ENCODE measurements at places on chromosomes 4 and X.
A peak's percentile ranks its signal among the peaks of the same experiment; 100 is the strongest.

- no peak for DNase-seq
Observed at GRCh38 chrX:49725923-49726904, 30.4 kb upstream of the PAGE1 start.

DNA sequence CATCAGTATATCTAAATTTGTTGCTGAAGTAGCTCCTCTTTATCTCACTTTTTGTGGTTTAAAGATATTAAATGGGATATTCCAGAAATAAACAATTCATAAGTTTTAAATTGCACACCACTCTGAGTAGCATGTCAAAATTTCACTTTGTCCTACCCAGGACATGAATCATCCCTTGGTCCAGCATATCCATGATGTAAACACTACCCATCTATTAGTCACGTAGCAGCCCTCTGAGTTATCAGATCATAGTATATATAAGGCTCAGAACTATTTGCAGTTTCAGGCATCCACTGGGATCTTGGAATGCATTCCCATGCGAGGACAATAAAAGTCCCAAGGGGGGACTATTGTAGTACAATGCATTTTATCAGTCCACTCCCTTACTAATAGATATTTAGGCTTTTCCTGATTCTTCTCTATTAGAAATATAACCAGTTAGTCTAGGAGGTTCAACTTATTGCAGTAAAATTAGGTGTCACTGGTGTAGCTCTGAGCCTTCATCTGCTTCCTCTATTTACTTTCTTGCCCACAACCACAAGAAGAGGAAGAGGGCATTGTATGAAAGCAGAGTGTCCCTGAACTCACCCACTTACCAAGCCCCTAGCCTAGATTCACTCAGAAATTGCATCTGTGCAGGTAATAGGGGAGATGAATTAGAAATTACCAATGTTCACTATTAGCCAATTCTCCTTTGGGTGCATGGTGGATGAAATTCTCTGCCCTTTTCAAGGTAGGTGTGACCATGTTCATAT, 409.8 kb upstream of the GALNT7 start:
- DNase-seq = no peak

GRCh38 chr4:135192751-135193535, 991.4 kb upstream of the PABPC4L start:
- DNase-seq = no peak

- DNase-seq = no peak
Observed at GRCh38 chr4:53644607-53645006, 53.3 kb upstream of the LNX1 start.

DNA sequence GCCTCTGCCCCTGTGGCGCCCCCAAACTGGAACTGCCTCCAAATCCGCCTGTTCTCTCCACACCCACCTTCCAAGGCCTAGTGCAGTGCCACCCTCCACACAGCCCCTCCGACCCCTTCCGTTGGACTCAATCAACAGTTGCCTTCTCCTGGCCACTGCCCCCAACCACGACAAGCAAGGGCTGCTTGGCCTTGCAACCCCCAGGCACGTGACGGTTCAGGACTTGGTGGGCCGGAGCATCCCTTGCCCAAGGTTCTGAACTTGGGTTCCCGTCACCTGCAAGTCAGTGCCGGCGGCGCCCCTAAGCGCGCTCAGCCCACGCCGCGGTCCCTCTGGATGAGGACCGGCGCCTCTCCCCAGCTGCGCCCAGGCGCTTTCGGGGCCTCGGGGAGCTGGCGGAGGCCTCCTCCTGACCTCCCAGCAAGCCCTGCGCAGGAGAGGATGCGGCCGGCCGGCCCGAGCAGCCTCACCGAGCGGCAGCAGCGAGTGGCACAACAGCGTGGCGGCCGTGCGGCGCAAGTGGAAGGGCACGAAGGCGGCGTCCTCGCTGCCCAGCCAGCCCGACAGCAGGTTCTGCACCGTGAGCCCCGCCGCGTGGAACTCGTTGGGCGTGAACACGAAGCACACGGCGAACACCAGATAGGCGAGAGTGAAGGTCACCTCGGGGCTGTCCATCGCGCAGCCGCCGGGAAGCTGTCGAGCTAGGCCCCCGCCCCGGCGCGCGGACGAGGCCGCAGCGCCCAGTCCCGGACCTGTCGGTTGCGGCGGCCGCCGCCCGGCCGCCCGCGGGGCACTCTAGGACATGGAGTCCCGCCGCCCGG, 750 bp downstream of the TMEM129 start:
- peak; percentile 85 for DNase-seq

DNA sequence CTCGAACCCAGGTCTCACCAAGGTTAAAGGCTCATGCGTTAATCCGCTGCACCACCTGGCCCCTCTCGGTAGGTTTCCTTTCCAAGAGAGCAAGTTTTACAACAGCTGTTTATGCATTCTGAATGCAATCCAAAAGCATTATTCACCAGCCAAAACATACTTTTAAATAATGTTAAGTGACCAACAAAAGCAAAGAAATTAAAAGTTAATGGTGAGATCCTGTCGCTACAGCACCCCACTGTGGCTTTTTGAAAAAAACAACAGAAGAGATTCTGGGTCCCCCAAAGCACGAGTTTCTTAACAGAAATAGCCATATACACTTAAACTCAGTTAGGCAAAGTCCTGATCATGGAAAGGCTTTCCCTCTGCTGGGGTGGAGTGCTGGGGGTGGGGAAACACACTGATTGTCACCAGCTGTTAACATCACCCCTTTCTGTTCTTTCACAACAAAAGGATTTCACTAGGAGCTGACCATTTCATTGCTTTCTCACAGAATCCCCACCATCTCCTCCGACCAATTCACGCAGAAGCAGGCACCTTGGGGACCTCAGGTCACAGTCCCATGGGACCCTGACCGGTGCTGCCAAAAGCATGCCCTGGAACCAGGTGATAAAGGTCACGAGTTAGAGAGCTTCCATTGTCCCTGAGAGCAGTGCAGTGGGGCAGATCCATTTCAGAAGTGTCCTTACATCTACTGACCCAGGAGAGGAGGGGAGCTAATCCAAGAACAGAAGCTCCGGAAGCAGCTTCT, 51.2 kb downstream of the ZNF827 start:
- DNase-seq = no peak

- DNase-seq = no peak
Observed at GRCh38 chrX:117038918-117039440, 576.2 kb upstream of the CT83 start.

GRCh38 chr4:81447566-81448229, 24.0 kb downstream of the RASGEF1B start:
- DNase-seq = no peak

GRCh38 chrX:78329486-78329885, 2.1 kb upstream of the CYSLTR1 start:
- DNase-seq = peak; percentile 63

DNA sequence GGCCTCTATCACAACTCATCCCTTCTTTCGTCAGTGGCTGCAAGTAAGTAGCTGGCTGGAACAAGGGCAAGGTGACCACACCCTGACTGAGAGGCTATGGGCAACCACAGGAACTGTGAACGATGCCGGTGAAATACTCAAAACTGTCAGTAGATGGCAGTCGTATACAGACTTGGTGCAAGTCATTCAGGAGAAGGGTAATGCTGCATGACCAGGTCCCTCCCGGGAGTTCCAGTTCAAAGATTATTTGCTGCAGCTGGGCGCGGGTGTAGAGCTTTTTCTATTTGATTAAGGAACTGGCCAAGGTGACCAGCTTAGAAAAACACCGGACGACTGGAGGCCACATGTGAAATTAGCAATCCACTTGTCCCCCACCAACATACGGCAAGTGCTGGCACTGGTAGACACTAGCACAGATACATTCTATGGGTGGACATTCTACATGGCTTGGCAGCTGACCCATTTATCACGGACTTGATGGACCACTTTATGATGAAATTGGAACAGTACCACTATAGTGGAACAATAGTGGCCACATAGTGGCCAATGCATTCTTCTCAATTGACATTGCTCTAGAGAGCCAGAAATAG, 726.6 kb downstream of the TRAM1L1 start:
- peak; percentile 87 for DNase-seq

DNA sequence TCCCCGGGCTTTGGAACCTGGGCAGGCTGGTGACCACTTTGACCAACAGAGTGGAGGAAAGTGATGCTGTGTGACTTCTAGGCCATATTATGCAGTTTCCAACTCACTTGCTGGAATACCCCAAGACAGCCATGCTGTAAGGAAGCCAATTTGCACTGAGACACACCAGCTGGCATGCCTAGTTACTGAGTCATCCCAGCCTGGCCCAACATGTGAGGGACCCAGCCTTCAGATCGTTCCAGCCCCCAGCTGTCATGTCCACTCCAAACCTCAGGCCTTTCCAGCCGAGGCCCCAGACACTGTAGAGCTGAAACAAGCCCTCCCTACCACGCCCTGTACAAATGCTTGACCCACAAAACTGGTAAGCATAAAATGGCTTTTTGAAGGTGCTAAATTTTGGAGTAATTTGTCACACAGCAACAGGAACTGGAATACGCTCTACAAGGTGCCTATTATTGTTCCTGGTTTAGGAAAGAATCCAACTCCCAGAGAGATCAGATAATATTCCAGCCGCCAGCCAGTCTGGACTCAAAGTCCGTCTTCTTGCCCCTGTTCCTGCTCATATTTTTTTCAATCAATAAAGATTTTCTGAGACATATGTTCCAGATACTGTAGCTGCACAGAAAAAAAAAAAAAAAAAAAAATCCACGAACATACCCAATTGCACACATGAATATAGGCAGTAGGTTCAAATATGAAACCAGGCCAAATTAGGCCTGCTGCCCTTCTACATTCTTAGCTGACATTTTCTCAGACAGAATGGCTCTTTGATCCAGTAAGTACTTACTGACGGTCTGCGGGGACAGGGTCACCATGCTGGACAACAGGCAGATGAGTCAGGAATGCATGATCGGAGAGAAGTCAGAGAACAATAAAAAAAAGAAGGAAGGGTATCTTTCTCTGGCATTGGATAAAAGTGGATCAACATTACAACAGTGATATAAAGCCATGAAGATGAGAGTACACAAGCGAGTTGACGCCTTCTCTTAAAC, 35.1 kb downstream of the SH3KBP1 start:
- DNase-seq = no peak

- DNase-seq = no peak
Observed at GRCh38 chr4:69640289-69640688, 847 bp upstream of the UGT2A2 start.

GRCh38 chr4:2354760-2355159, 63.7 kb downstream of the ZFYVE28 start:
- no peak for DNase-seq

DNA sequence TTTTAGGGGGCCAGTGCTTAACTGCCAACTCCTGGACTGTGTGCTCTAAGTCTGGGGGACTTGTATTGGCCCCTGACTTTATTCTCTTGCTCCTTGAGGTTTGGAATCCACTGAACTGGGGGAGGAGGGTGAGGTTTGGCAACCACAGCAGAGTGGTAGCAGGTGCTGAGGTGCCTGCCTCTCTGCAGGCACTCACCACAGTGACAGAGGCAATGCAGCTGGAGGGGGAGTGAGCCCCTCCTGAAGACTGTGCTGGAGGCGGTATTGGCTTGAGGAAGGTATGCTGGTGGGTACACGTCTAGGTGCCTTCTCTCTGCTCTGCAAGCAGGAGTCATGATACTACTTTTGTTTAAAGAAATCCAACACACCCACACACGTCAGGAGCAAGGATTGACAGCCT, 24.6 kb downstream of the CFAP299 start:
- no peak for DNase-seq

DNA sequence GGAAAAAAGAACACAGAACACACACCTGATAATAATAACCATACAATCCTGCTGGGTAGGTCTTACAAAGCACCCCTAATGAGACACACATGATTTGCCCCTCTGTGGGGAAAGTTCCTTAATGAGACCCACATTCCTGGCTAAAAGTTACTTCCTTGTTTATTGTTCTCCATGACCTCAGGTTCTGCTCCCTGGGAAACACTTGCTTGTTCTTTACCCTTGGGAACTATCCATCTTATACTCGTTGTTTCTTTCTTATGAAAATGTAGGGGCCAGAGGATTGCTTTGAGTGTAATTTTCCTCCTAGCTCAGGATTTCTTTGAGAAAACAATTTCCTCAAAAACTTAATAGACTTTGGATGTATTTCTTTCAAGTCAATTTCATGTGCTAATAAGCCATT, 52.1 kb upstream of the PCDH10 start:
- no peak for DNase-seq

DNA sequence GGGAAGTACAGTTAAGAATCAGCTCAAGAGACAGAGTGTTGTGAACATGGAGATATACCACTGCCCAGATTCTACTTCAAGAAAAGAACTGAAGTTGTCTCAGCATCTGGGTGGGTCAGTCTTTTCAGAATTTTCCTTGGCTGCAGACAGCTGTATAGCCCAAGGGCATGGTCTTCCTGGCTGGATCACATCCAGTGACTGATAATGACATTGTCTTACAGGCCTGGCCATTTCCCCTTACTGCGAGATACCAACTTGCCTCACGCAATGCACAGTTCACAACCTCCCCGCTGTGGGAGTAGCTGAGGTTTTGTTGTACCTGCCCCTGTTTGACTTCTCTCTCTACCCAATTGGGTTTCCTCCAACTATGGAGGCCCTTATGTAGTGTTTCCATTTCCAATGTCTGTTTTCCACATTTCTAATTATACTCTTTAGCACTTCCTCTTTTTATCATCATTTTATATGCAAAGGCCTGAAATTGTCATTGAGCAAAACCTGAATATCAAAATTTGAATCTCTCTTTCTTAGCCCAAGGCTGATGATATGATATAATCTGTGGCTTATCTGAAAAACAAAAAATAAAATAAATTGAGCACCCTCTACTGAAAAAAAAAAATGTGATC, 209.1 kb downstream of the NAF1 start:
- no peak for DNase-seq
